Naive thymus-derived CD4-positive, alpha-beta T cell (primary cell): ENCODE measurements at places on chromosomes 5 and 9. TPM values are rescaled to one million over a fixed set of nuclear protein-coding genes. Genes with fewer than 3 reads are reported as not detected.

GRCh38 chr5:78755822-78756429 lies 107.4 kb upstream of the LHFPL2 start:
- no peak for DNase-seq
- H3K36me3 ChIP-seq, result no peaks in the 10 kb centered on the region
- H3K4me1 ChIP-seq, result no peaks in the 10 kb centered on the region
- no peaks in the 10 kb centered on the region for H3K27me3 ChIP-seq
- no peak overlapping the region for H3K27ac ChIP-seq

- no peak for DNase-seq
- H3K27me3 ChIP-seq, result no peaks in the 10 kb centered on the region
- H3K36me3 ChIP-seq, result no peaks in the 10 kb centered on the region
- H3K4me3 ChIP-seq, result no peak overlapping the region
Observed at GRCh38 chr9:130204341-130204740, 32.1 kb downstream of the NCS1 start.

PLPP7 gene
- total RNA-seq, result 0.12 TPM in 1 of 2 replicates, not detected in the other

DNA sequence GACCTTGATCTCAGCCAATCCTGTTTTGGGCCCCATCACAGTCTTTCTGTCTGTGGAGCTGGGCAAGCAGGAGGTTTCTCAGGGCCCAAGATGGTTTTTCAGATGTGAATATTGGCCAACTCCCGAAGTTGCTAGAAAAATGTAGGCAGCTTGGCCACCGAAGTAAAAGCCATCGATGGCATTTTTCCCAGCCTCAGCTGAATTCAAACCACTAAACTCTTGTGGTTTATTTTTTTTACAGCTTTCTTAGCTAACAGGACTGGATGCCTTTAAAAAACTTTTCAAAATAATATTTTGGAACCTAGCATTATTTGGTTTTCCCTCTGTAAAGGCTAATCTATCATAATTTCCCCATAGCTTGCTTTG lies 102.5 kb upstream of the ERCC6L2 start:
- H3K36me3 ChIP-seq, result no peaks in the 10 kb centered on the region
- H3K27ac ChIP-seq, result no peak overlapping the region
- peaks cover 4% of the 10 kb centered on the region for H3K4me1 ChIP-seq

- no peak overlapping the region for H3K27ac ChIP-seq
- no peak for DNase-seq
- no peak overlapping the region for H3K4me3 ChIP-seq
- no peaks in the 10 kb centered on the region for H3K27me3 ChIP-seq
- H3K4me1 ChIP-seq, result no peaks in the 10 kb centered on the region
Observed at GRCh38 chr5:77937015-77937908, 161.1 kb upstream of the TBCA start.

HMCN2 gene
- total RNA-seq, result not detected in 2 replicates

HSD17B4 gene
- 71.0 TPM for total RNA-seq

GRCh38 chr9:84898188-84898587 lies 228.7 kb downstream of the NTRK2 start:
- no peak overlapping the region for H3K4me3 ChIP-seq
- DNase-seq, result no peak
- no peak overlapping the region for H3K27ac ChIP-seq
- H3K27me3 ChIP-seq, result no peaks in the 10 kb centered on the region
- no peaks in the 10 kb centered on the region for H3K4me1 ChIP-seq
- no peaks in the 10 kb centered on the region for H3K36me3 ChIP-seq
